ENCODE measurements at places on chromosomes 11 and 22.

DNA sequence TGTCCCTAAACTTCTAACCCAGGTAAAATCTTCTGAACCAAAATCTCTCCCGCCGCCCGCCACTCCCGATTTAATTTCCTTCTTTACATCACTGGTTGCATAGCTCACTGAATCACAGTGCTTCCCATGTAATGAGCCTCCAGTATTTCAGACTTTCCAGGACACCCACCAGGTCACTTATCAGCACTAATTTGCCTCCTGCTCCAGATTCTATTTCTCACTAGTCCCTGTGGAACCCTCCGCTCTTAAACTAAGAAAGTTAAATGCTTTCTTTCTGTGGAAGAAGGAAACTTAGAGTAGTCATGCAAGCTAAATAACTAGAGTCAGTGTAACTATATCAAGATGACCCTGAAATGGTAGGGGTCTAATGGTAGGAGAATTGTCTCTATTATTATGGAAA is 106.6 kb upstream of the OPCML start:
- no peak for DNase-seq

DNA sequence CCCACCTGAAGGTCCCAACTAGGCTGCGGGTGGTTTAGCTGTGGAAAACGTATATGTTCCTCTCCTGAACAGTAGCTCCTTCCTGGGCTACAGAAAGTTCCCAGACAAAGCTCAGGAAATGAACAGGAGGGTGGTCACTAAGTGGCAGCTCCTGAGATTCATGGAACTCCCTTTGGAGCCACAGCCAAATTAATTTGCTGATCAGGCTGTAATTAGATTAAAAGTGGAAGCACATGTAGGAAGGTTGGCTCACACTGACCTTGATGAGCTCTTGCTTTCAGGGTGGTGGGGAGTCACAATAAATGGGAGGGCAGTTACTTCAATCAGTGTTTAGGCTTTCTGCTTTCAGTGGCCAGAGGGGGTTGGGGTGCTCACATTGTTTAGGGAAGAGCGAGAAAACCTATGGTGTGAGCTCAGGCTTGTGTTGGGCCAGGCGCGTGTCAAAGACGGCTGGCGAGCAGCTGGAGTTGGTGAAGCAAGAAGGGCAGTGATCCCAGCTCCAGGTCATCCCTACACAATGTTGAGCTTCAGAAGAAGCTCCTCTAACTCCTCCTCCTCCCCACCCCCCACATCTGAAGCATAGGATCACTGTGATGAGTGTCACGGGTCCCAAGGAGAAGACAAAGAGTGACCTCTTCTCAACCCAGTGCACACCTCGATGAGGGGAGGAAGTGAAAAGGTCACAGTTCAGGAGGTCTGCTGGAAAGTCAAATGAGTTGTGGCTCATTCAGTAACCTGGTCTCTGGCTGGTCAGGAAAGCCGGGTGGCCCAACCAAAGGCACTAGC is 42.5 kb downstream of the CLPB start:
- no peak for DNase-seq

DNA sequence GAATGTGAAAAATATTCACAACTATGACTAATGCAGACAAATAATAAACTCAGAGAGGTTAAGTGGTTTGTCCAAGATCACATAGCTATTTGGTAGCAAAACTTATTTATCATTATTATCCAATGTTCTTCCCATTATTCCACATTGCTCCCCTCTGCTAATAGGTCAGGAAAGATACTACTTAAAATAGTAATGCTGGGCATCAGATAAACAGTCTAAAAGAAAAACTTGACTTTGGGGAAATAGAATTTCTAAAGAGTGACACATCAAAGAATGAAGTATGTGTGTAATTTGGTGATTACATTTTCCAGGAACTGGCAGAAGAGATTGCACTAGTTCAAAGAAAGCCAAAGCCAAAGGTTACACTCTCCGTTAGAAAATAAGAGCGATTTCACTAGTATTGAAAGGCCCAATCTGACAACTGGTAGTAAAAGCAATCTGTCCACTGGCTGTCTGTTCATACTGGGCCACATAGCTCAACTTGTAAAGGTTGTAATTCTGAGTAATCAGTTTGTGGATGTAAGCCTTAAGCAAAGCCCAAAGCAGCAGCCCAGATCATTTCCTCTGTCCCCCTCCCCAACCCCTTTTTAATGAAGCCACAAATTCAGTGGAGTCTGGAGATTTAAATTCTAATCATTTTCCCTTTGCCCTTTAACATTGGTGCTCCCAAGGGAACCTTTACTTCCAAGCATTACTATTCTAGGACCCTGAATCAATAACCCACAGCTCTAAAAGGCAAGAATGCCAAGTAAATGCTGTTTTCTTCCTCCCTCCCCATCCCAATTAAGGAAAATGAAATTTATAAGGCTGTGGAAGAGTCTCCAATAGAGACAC is 283.5 kb downstream of the TTC28 start:
- DNase-seq = peak; percentile 77

GRCh38 chr11:25702417-25702816 is 629.5 kb upstream of the ANO3 start:
- no peak for DNase-seq

DNA sequence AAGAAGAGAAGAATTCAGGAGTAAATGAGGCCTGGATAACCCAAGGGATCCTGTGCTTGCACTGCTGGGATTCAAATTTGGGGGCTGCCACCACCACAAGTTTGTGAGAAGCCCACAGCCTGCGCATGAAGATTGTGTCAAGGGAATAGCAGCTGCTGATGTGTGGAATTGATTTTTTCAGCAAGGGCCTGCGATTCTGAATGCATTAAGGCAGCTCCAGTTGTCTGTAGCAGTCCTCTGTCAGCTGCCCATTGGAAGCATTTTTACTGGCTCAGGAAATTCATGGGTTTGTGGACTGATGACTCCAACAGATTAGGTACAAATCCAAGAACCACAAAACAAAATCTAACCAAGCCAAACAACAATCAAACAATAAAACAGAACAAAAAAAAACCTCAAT is 14.0 kb downstream of the ARVCF start:
- no peak for DNase-seq

DNA sequence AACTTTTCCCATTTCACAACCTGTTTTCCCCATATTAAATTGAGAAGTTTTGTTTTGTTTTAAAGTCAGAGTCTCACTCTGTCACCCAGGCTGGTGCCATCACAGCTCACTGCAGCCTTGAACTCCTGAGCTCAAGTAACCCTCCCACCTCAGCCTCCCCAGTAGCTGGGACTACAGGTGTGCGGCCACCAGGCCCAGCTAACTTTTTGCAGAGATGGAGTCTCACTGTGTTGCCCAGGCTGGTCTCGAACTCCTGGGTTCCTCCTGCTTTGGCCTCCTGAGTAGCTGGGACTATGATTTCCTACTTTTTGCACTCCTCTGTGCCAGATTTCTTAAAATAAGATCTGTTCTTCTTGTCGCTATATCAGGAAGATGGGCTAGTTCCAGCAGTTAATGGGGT is 44.9 kb downstream of the GNB1L start:
- no peak for DNase-seq

GRCh38 chr11:123139206-123139605 is 55.8 kb downstream of the CLMP start:
- DNase-seq = no peak

DNA sequence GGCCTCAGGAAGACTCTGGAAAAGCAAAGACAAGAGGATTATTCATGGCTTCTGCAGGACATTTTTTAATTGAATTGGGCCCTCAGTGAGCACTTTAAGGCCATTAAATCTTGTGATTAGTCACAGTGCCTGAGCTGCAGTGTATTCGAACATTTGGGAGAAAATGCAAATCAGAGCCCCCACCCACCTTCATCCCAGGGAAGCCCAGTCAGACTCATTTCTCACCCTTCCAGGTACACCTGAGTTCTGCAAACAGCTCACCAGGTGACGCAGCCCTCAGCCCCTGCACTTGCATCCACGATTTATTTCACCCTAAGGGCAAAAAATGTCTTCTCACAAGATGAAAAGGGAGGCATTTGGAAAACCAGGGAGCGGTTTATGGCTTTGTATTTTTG is 128.7 kb downstream of the MPPED1 start:
- no peak for DNase-seq

GRCh38 chr22:41919357-41920224 is 4.7 kb upstream of the SHISA8 start:
- DNase-seq = peak; percentile 14

- DNase-seq = no peak
These were observed 17.4 kb downstream of the KCTD21 start for GRCh38 chr11:78170874-78171549.

DNA sequence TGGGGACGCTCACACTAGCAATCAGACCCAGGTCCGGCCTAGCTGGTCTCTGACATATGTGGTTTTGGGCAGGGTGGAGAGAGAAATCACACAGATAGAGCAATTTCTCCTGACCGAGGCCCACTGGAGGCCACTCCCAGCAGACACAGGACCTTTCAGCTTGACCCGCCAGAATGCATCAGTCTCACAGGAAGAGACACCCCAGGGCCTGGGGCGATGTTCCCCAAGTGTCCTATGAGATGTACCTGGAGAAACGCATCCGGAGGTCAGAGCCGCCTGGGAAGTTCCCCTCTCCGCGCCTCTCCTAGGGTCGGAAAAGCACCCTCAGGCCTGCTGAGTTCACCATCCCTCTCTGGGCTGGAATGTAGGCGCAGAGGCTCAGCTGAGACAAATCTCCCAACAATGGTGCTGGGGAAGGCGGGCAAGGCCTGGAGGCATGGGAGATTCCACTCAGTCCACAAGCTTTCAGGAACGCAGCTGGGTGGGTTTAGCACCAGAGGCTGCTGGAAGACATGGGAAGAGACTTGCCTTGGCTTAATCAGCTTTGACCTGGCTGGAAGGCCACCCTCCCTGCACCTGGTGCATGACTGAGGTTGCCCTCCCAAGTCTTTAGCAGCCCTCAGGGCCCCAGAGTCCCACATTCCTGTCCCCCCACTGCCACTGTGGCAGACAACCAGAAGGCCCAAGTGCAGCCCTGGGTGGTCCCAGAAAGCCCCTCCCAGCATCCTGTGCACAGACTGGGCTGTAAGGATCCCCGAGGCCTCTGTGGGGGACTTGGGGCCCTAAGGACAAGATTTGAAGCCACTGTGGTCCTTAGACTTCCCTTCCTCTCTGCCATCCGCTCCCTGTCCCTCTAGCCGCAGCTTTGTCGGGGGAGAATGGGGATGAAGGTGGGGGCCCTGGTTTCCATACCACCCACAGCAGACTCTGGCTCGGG is 57.5 kb downstream of the RTL6 start:
- DNase-seq = no peak

DNA sequence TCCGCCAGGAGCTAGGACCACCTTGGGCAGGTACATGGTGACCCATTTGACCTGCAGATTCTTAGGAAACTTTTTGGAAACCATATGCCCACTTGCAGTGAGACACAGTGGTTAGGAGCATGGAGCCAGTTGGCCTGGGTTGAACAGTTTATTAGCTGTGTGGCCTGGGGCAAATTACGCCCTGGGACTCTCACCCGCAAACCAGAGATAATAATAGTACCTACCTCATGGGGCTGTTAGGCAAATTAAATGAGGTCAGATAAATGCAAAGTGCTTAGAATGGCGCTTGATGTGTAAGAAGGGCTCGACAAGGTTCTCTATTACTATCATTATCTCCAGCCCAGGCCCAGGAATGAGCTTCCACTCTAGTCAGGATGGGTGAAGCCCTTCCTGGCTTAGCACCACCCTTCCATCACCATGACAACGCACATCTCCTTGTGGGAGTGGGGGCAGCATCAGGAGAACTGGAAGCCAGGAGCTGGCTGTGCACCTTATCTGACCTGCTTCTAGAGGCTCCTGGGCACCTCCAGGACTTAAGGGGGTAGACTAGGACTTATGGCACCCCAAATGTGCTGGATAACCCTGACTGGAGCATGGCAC is 5.1 kb downstream of the SYT12 start:
- peak; percentile 92 for DNase-seq

GRCh38 chr11:82906236-82906635 is 4.7 kb downstream of the DDIAS start:
- DNase-seq = peak; percentile 47

DNA sequence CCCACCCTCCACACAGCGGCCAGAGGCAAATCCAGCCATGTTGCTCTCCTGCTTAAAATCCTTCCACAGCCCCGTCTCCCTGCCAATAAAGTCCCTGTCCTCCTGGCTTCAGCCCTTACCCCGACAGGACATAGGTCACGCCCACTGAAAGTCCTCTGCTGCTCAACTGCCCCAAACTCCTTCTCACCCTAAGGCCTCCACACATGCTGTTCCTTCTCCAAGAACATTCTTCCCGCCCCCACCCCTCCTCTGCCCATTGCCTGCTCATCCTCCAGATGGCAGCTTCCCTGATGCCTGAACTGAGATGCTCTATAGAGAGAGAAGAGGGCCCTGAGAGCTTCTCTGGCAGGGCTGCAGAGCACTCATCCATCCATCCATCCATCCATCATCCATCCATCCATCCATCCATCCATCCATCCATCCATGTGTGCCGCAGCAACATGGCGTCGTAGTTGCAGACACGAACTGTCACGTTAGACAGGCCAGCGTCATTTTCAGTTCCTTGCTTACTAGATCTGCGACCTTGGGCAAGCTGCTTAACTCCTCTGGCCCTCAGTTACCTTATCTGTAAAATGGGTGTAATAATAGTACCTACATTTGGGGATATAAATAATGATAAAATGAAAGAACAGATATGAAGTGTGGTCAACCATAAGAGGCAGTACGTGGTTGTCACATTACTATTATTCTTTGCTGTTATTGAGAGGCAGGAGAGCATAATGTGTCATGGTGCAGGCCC is 9.4 kb downstream of the NPTXR start:
- no peak for DNase-seq

GRCh38 chr22:45615364-45615763 is 56.3 kb upstream of the ATXN10 start:
- peak; percentile 52 for DNase-seq

- no peak for DNase-seq
These were observed 5.8 kb upstream of the RCOR2 start for GRCh38 chr11:63922673-63923192.

- no peak for DNase-seq
These were observed 61.4 kb upstream of the FADD start for GRCh38 chr11:70141486-70142220.

DNA sequence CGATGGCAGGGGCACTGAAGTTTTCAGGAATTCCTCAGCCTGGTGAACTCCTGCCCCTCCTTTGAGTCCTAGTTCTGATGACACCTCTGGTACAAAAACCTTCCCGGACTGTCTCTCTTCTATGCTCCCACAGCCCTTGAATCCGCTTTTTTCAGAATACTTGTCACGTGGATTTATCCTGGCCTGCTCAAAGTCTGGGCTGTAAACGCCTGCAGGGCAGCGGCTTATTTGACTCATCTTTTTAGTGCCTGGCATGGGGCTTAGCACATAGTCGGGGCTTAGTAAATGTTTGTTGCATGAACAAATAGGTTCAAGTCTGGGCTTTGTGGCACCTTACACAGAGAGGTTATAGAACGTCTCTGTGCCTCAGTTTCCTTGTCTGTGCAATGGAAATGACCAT is 13.4 kb upstream of the KCNJ11 start:
- peak; percentile 43 for DNase-seq
